ENCODE measurements at places on chromosomes 3 and 15. TPM values are rescaled to one million over a fixed set of nuclear protein-coding genes. Genes with fewer than 3 reads are reported as not detected.

The KIF9 gene
- total RNA-seq, result 6.8 TPM

The MYZAP gene
- 45.7 TPM for total RNA-seq

The PXYLP1 gene
- 0.76 TPM for total RNA-seq

The NOX5 gene
- total RNA-seq, result not detected

The LEKR1 gene
- 0.26 TPM for total RNA-seq

The CD96 gene
- not detected for total RNA-seq

The GPR156 gene
- total RNA-seq, result under 0.01 TPM

The ATP8B4 gene
- total RNA-seq, result 2.0 TPM

The DPPA4 gene
- not detected for total RNA-seq

The LARP6 gene
- 9.1 TPM for total RNA-seq
